Effector CD4-positive, alpha-beta T cell (primary cell): ENCODE measurements at places on chromosomes 2 and 18.

GRCh38 chr2:44741507-44741906, 200.0 kb upstream of the SIX3 start:
- no peak for DNase-seq

DNA sequence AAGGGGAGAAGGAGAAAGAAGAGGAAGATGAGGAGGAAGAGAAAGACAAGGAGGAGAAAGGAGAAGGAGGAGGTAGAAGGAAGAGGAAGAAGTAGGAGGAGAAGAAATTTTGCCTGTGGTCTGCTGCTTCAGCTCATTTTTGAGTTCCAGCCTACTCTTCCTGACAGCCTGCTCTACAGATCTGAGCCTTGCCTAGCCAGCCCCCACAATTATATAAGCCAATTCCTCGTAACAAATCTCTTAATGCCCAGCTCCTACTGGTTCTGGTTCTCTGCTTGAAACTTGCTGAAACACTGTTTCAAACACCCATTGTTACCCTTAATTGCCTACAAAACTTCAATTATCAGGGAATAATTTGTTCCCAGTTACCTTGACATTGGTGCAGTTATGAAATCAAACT, 1014.2 kb upstream of the CELF4 start:
- no peak for DNase-seq

GRCh38 chr2:146874260-146874658, 970.6 kb upstream of the ACVR2A start:
- DNase-seq: no peak

GRCh38 chr2:30358842-30359241, 88.2 kb upstream of the LCLAT1 start:
- DNase-seq: no peak

DNA sequence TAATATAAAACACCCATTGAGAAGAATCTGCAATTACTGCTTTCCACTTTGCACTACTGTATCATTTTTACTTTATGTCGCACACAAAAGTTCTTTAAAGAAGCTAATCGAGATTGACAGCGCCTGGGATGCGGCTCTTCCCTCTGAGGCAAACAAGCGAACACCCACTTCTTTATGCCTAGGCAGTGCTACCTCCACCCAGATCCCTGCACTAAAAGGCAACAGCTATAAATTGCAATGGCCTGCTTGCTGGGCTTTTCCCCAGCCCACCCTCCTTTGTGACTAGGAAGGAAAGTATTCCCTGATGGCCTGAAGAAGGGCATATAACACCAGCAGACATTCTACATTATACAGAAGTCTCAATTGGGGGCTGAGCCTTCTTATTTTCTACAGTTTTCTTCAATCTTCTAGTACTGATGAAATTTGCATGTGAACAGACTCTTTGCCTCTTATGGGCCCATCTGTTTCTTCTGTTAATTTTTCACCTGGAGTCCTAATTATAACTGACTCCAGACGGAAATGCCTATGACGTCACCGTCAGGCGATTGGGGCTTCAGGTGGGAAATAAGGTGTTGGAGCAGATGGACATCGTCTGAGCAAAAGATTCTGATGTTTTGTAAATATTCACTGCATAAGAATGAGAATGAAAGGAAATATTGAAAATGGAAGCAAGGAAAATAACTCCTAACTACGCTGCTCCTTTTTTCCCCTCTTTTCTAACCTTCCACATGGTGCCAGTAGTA, 138.9 kb upstream of the DCC start:
- DNase-seq: no peak

- DNase-seq: no peak
These were observed 56.4 kb upstream of the ITGA6 start for GRCh38 chr2:172370821-172371455.

DNA sequence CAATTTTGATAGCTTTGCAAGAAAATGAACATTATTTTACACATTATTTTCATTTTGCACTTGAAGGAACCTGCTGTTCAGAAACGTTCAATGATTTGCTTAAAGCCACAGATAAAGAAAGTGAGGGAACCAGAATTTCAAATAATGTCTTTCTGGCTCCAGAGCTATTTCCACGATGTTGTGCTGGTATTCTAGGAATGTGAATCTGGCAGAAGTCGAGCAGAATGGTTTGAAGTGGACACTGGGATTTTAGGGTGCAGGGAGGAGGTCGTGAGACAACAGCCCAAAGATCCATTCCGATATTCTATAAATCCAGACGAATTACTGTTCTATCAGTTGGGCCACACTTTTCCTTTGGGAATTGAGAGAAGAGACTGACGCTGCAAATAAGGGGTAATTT, 2.2 kb downstream of the CCDC102B start:
- no peak for DNase-seq

DNA sequence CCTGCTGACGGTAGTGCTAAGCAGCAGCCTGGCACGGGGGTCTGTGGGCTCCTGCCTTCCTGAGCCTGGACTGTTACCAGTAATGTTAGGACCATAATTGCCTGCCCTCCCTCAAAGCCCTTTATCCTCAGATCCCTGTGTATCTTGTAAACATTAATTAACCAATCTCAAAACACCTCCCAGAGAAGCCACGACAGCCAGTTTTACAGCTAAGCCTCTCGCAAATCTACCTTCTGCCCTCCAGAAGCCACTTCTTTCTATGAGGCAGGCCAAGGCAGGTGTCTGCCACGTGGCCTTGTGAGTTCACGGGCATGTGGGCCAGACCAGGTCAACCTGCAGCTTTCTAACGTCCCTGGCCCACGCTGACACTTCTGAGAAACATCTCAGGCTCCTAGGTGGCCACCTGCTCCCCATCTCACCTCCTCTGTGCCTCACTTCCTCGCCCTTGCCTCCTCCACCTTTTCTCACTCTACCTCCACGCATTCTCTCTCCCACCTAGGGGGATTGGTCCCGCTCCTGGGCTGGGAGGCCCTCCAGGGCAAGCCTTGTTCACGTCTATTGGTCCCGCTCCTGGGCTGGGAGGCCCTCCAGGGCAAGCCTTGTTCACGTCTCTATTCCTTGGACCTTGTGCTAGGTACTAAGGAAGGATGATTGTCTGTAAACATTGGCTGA, 64.3 kb downstream of the EDAR start:
- no peak for DNase-seq

DNA sequence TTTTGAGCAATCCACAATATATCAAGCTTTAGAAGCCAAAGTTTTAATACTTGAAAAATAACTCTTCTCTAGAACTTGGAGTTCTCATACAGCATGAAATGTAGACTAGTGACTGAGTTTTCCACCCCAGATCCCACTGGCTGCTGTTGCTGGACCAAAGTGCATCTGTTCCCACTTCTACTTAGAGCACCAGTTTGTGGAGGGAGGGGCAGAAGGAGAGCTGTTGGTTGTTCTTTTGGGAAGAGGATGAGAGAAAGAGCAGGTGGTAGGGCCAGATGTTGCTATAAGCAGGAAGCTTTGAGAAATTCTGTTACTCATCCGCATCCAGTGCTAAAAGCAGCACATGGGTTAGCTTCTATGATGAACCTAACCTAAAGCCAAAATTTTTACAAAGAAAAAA, 59.0 kb downstream of the MBD2 start:
- DNase-seq: no peak
